ENCODE measurements at places on chromosomes 1 and 21.

- DNase-seq: no peak
Measured at GRCh38 chr1:53219711-53220110, 723 bp downstream of the CZIB start.

GRCh38 chr1:182614796-182615454 is 10.7 kb upstream of the RGS16 start:
- peak; percentile 83 for DNase-seq

GRCh38 chr1:231683439-231684165 is 57.0 kb downstream of the DISC1 start:
- no peak for DNase-seq

DNA sequence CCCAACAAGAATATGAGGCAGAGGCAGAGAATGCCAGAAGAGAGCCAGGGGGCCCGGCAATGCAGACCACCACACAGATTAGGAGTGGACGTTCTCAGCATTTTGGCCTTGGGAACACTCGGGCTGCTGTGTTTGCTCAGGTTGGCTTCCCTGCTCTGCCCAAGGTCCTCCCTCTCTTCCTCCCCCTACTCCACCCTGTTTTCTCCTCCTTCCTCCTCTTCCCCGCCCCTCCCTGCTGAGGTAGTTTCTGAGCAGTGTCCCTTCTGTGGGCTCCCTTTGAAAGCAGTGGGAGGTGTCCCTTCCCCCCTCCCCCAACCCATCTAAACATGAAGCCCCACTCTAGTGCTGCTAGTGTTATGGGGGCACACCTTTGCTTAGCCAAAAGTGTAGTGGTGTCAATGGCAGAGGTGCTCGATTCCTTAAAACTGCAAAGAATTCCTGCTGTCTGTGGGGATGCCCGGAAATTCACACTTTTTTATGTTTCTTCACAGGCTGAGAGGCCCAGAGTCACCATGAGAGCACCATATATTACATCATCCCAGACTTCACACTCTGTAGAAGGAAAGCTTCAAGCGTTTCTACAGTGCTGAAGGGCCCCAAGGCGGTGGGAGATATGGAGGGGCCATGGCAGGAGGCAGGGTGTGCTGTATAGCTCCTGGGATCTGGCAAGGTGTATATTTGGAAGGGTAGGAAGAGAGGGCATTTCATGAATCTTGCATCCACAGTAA is at the start of gene HHIPL2:
Gene HHIPL2, minus strand, starts transcription at position 161 of the 728 bp plus-strand sequence. Its CDS starts 60 bp downstream, at position 101.
- DNase-seq: no peak

- DNase-seq: peak; percentile 60
Measured at GRCh38 chr1:234769986-234770795, 160.2 kb upstream of the IRF2BP2 start.

- no peak for DNase-seq
Measured at GRCh38 chr1:167862432-167863076, 51.4 kb downstream of the ADCY10 start.

DNA sequence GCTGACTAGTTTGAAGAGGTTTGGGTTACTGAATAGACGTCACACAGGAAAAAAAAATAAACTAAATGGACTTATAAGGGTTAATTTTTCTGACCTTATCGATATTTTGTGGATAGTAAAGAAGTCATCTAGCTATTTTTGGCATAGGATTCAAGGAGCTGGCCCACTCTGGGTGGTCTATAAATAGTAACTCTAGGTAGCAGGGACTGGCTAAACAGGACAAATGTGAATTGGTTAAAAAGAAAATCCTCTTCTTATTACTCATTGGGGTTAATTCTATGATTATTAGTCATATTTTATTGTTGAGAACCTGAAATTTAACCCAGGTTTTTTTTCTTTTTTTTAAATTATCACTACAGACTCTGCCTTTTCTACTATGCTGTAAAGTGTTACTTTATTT is 61.7 kb downstream of the ATF6 start:
- no peak for DNase-seq

GRCh38 chr1:241470908-241471590 is 48.5 kb downstream of the FH start:
- no peak for DNase-seq

DNA sequence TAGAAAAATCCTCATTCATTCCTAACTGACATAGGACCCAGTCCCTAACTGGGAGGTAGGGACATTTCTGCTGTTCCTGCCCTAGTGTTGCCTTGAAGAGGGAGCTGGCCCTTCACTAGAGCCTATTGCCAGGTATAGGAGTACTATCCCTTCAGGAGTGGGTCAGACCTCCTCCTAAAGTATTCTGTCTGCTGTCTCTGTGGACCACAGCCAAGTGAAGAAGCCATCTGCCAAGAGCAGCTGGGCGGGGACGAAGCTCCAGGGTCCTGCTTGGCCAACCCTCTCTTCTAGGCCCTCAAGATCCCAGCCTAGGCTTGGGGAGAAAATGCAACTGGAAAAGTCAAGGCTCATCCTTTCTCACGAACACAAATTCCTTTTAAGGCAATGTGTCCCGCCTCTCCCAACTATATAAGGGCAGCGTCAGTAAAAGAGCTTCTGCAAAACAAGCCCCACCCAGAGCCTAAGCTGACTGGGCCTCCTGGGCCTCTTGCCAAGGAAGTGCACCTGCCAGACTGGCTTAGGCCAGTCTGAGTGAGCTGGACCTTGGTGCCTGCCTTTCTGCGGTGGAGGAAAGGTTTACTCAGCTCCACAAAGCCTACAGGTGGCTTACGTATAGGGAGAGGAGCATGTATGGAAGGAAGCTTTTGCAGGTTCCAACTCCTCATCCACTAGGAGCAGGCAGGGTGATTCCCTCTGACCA is 638 bp upstream of the TUFT1 start:
- no peak for DNase-seq

DNA sequence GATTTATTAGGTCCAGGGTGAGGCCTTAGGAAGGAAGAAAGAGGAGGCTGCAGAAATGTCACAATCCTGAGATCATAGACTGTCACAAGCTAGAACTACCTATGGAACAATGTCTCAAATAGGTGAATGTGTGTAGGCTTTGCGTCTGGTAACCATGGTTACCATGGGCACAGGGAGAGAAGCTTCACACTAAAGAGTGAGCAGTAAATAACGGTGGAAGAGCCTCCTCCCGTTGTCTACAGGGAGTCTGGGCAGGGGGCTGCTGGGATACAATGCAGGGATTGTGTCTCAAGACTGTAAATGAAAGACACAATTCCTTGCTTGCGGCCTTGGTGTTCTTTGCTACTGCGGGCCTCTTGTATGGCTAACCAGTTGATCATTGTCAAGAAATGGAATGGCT is 28.2 kb upstream of the KCNJ6 start:
- no peak for DNase-seq

DNA sequence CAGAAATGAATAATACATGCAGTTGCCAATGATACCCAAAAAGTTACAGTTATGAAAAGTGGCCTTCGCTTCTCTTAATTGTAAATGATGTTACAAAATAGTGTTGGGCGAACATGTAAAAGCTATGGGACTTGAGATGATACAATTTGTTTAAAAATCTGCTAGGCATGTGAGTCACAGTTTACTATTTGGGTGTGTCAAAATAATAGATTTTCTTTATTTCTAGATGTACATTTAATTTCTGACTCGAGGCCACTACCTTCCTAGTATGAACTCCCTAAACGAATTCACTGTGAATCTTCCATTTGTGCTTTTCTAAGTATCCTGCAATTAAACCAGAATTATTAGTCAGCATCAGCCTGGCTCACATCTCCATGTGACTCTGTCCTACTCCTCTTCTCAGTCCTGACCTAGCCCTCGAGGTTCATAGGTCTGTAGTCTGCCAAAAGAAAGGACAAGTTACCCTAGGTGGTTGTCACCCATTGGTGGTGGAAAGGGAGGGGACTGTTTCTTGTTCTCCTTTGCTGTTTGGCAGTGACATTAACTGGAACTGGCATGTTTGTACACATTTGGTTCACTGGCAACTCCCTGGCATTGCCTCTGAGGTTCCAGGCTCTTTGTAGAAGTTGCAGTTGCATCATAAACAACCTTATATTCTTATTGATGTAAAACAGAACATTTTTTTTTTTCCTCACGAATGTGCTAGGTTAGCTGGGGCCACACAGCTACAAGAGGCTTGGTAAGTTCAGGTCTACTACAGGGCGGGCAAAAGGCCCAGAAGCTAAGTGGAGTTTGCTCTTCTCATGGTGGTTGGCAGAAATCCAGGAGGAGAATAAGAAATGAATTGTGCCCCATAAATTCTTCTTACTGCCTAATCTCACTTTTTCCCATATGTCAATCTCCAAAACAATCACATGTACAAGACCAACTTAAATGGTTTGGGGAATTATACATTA is 746.5 kb upstream of the ADAMTS5 start:
- DNase-seq: no peak

Measured in activated CD8-positive, alpha-beta memory T cell treated with anti-CD3 and anti-CD28 coated beads for 24 hours (primary cell).